ENCODE measurements at places on chromosomes 2 and 18.

GRCh38 chr18:37453752-37454151 is 111.8 kb downstream of the CELF4 start:
- no peak for DNase-seq

DNA sequence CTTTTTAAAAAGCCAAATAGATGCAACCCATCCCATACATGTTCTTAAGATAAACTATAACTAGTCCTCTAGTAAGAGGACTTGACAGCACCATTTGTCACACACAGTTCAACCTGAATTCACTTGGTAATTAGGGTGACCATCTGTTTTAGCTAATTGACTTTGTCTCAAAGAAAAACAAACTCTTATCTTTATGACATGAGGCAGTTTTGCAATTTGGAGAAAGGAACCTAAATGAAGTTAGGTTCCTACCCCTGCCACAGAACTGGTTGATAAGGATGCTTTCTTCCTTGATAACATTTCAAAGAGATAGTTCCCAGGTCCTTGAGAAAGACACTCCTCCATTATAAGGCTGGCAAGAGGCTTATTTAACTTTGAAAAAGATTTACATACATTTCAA is 57.4 kb upstream of the LRRTM1 start:
- no peak for DNase-seq

- DNase-seq = no peak
Measured at GRCh38 chr2:208315081-208315788, 49.2 kb downstream of the PIKFYVE start.

- no peak for DNase-seq
Measured at GRCh38 chr2:6777626-6778025, 88.1 kb downstream of the CMPK2 start.

- DNase-seq = no peak
Measured at GRCh38 chr2:1746174-1747064, 2.1 kb upstream of the PXDN start.
